ENCODE measurements at places on chromosomes 6 and 20. TPM values are rescaled to one million over a fixed set of nuclear protein-coding genes. Genes with fewer than 3 reads are reported as not detected.

GRCh38 chr6:34340906-34341480, 51.5 kb downstream of the NUDT3 start:
- DNase-seq, result no peak

- DNase-seq, result no peak
These were observed 224.3 kb downstream of the BTBD9 start for GRCh38 chr6:38415231-38416005.

- DNase-seq, result peak; percentile 26
These were observed 288.3 kb upstream of the ZNF337 start for GRCh38 chr20:25984933-25985332.

The TMEM30A gene
- 70.2 TPM for total RNA-seq

DNA sequence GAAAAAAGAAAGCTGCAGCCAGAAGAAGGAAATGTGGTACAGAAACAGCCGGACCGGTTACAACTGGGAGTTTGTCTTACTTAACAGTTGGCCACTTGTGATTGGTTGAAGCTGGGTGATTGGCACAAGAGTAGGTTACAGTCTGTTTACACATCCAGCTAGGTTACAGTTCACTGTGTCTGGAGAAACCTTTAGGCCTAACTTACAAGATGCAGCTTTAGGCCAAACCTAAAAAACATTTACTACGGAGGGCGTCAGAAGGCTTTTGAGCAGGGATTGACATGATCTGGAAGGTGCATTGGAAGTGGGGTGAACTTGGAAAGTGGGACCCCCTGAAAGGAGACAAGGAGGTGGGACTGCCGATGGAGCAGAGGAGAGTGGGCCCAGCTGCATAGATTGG, 122.3 kb downstream of the BANF2 start:
- no peak for DNase-seq

The SNPH gene
- total RNA-seq, result 7.3 TPM

- peak; percentile 43 for DNase-seq
These were observed 36.9 kb downstream of the ARHGAP18 start for GRCh38 chr6:129672881-129673631.

GRCh38 chr6:24749297-24749696, 25.4 kb upstream of the GMNN start:
- DNase-seq, result no peak

The AVP gene
- total RNA-seq, result not detected

The ZNF318 gene
- 12.8 TPM for total RNA-seq

DNA sequence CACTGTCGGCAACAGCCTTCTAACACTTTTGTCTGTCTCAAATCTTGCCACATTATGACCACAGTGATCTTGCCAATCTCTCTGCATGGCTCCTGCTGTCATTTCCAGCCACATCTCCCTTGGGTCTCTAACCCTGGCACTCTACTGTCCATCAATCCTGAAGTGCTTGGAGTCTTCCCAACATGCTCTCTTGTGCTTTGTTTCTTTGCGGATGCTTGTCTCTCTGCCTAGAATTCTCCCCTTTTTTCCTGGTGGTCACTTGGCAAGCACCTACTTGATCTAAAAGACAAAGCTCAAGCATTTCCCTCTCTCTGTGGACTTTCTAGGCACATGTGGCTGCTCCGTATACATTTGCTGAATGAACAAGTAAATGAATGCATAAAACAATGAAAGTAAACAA, 290.7 kb upstream of the MAP3K7 start:
- no peak for DNase-seq

DNA sequence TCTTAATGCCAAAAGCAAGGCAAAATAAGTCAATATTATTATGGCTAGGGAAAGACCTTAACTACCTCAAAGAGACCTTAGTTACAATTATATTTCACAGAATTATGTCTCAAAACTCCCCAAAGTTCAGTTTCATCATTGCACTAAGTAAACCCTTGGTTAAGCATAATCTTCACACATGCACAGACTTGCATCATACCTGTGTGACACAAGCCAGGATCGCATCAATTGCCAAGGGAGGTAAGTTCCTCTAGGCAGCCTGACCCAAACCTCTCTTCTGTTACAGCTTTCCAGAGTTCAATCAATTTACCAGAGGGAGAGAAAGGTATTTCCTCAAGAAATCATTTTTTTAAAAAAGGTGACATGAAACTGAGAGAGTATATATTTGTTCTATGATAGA, 31.9 kb upstream of the PRSS35 start:
- DNase-seq, result no peak

DNA sequence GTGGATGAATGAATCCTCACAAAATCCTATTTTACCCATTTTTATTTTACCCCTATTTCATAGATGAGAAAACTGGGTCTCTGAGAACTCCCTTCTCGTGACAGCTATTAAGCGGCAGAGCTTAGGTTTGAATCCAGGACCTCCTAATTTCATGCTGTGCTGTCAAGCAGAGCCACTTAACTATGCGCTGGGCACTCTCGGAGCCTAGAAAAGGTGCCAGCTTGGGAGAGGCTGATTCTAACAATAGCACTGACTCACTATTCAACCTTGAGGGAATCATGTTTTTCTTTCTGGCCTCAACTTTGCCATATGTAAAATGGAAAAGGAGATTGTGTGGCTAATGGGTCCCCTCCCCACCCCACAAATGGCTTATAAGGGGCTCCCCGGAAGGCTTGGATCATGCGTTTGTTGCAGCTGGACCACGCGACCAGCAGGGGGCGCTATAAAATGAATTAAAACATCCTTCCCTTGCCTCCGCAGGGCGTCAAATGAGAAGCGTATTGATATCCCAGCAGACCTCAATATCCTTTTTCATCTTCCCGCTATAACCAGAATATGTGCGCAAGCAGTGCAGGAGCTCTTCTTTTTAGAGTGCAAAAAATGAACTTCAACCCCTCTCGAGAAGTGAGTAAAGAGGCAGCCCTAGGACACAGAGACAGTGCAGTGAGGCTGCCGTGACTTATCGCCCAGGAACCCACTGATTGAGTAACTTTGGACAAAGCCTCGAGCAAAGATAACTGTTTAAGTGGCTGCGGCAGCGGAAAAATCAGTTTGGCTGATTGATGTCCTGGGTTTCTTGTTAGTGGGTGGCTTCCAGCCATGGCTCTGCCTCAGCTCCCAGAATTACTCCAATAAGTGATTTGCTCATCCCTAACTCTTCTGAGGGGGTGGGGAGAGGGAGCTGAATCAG, 12.8 kb upstream of the PDYN start:
- DNase-seq, result peak; percentile 45

The GTSF1L gene
- not detected for total RNA-seq

The GNMT gene
- total RNA-seq, result 1.3 TPM

The VWA7 gene
- total RNA-seq, result 5.4 TPM

DNA sequence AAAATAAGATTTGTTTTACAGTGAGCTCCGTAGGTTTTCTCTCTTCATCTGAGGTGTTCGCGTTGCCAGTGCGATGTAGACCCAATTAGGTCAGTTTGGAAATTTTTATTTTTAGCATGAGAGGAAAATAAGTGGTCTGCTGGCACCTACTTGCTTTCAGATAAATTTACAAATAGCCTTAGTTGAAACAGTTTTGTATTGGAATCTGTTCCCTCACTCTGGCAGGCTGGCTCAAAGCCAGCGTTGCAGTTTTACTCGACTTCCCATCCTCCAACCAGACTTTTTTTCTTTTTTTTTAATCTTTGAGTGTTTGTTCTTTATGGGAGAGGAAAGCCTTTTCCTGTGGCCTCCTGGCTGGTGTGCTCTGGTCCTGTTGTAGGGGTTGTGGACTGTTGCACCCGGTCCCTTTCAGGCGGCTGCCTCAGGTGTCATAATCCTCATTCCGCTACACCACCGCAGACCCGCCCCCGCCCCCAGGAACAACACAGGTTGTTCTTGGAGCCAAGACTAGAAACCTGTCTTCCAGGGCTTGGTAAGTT, 46.7 kb downstream of the TIAM2 start:
- no peak for DNase-seq

The E2F1 gene
- 64.9 TPM for total RNA-seq

DNA sequence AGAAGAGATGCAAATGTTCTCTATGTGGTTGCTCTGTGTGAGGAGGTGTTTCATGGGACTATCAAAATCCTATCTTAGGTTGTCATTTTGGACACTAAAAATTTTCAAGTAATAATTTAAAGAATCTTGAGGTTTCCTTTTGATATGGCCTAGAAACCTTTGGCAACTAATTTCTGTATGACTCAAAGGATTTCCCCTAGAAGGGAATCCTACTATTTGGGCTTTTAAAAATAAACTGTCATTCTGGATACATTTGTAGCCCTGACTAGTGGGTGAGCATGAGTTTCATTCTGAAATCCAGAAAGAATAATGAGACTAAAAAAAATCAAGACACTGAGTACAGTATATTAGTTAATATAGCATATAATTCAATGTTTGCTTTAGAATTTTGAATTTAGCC, 25.5 kb upstream of the RAB23 start:
- DNase-seq, result no peak

DNA sequence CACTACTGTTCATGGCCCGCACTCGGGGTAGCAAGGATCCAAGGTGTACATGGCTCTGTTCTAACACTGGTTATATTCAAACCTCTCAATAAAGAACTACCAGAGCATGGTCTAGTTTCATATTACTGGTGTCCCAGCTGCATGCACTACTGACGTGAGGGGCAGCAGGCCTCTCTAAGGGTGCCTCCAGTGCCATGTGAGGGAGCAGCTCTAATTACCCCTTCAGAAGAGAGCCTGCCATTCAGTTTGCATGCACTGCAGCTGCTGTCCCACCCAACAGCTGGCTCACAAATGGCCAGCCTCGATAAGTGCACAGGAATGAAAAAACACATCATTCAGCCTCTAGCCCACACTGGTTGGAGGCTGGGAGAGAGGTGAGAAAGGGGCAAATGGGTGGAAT, 85.2 kb downstream of the SMLR1 start:
- DNase-seq, result no peak

The AKAP7 gene
- total RNA-seq, result 7.8 TPM

The MYH7B gene
- total RNA-seq, result 0.27 TPM

- DNase-seq, result no peak
These were observed 22.3 kb upstream of the AVP start for GRCh38 chr20:3106658-3107463.

GRCh38 chr20:50431066-50431450, 79.1 kb upstream of the PTPN1 start:
- no peak for DNase-seq

- DNase-seq, result no peak
These were observed 13.2 kb upstream of the TINAG start for GRCh38 chr6:54294965-54295532.

GRCh38 chr6:138666636-138667035, 106.9 kb upstream of the CCDC28A start:
- no peak for DNase-seq

DNA sequence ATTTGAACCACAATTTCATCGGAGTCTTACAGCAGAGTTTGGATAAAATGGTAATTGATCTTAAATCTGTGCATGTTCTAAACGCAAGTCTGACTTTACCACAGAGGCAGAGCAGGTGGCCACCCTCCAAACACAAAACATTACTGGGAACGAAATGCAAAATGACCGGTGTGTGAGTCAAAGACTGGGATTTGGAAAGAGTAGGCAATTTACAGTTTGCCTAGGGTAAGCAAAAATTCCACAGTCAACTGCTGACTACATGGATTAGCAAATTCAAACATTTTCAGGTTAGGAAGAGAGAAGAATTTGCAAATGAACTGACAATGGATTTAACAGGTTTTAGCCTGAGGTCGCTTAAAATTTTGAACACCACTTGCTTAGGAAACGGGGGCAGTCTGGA, 444.4 kb downstream of the HDGFL1 start:
- DNase-seq, result no peak

The MEA1 gene
- 70.1 TPM for total RNA-seq

DNA sequence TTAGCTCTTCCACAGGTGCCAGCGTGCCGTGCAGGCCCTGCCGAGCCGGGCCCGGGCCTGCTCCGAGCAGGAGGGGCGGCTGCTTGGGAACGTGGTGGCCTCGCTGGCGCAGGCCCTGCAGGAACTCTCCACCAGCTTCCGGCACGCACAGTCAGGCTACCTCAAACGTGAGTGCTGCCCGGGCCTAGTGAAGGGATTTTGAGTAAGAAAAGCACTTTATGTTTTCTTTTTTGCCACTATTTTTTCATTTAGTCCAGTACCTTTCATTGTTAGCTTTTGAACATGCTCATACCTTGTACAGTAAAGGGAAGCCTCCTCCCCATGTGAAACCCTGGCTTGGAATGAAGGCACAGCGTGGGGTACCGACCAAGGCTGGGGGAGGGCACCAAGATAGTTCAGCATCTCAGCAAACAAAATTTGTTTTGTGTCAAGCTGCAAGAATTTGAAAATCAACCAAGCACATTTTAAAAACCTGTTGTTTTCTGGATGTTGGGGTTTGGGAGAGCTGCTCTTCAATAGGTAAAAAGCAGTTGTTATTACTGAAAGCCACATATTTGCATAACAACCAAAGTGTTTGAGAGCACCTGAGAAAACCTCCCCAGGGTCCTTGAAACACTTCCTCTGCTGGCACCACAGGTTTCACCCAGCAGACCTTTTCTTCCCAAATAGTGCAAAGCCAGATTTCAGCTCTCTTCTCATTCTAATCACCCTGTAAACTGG, 18.4 kb downstream of the STX16 start:
- DNase-seq, result no peak

GRCh38 chr6:5135788-5136376, 50.7 kb downstream of the PPP1R3G start:
- DNase-seq, result peak; percentile 39

- DNase-seq, result peak; percentile 17
These were observed 5.9 kb downstream of the RBM38 start for GRCh38 chr20:57396984-57397692.

The BCKDHB gene
- total RNA-seq, result 16.4 TPM
